ENCODE measurements at places on chromosomes 7 and 10.

DNA sequence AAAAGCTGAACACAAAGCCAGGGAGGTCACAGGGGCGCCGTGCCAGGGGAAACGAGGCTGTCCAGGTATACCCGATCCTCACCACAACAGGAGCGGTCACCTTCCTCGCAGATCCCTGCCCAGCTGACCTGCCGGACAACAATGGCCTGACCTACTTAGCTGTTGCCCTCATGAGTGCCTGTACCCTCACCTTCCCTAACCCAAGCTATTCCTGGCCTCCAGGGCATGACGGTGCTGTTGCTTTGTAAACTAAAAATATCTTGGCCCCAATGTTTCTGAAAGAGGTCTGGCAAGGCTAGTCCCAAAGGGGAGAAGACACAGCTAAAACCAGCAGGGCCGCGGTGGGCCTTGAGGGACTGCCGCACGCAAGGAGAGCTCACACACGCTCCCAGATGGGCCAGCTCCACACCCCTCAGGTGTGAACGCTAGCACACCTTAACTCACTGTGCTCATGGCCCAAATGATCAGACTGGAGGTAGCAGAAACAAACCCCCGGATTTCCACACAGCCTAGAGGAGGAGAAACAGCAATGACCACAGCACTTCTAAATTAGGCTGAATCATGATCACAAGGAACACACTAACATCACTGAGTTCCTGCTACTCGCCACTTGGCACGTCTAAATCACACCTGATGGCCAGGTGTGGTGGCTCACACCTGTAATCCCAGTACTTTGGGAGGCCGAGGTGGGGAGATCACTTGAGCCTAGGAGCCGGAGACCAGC is 66.3 kb upstream of the CYTH3 start:
- DNase-seq: no peak

DNA sequence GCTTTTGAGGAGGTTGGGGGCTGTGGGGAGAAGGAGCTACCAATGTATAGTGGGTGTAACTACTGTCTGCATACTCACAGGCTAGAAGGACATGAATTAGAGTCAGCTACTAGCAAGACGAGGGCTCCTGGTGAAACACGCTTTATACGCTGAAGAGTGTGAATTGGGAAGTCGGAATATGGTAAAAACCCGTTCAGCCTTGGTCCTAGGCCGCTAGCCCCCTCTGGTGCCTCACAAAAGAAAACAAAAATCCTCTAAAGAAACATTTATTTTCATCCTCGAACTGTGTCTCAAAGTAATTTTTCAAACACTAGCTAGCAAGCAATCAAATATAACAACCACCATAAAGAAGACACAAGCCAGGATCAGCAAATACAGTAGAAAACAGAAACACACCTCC is 338.1 kb upstream of the SEMA3C start:
- no peak for DNase-seq

GRCh38 chr7:45638916-45639315 is 64.7 kb downstream of the ADCY1 start:
- no peak for DNase-seq

DNA sequence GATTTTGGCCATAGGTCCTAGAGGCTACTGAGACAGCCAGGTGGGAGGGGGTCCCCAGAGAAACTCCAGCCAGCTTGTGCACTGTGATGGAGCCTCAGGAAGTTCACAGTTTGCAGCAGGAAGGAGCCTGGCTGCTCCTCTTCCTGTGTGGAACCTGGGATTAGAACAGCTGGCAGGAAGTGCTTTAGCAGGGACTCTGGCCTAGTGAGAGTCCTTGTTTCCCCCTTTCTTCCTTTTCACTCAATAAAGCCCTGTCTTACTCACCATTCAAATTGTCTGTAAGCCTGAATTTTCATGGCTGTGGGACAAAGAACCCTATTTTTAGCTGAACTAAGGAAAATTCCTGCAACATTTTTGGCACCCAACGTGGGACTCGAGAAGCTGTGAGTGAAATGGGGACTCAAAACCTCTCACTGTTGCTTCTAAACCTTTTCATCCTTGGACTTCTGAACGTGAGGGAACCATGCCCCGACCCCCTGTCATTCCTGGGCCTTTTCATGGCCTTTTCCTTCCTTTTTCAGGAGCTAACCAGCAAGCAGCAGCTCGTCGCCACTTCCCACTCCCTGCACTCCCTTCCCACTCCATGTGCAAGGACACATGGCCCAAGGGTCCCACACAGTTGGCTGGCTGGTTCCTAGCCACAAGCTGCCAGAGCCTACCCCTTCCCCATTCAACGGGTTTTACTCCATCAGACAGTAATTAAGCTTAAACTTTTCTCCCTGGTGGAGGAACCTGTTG is 32.8 kb upstream of the SORCS3 start:
- no peak for DNase-seq

GRCh38 chr7:107070710-107071109 is 26.2 kb downstream of the PRKAR2B start:
- no peak for DNase-seq

- DNase-seq: no peak
Measured at GRCh38 chr10:12561720-12562119, 212.4 kb downstream of the CAMK1D start.

- no peak for DNase-seq
Measured at GRCh38 chr10:75972491-75973276, 541.3 kb downstream of the LRMDA start.

- no peak for DNase-seq
Measured at GRCh38 chr7:142347091-142347490, 89.2 kb upstream of the PRSS58 start.

- DNase-seq: no peak
Measured at GRCh38 chr7:139541600-139542307, 18.3 kb downstream of the CLEC2L start.
